Activated CD8-positive, alpha-beta memory T cell treated with anti-CD3 and anti-CD28 coated beads for 4 hours (primary cell): ENCODE measurements at places on chromosomes 1 and 21.

- DNase-seq, result no peak
Observed at GRCh38 chr1:184518736-184519357, 132.0 kb downstream of the C1orf21 start.

GRCh38 chr1:100530880-100531487 is 7.0 kb upstream of the GPR88 start:
- DNase-seq, result no peak

DNA sequence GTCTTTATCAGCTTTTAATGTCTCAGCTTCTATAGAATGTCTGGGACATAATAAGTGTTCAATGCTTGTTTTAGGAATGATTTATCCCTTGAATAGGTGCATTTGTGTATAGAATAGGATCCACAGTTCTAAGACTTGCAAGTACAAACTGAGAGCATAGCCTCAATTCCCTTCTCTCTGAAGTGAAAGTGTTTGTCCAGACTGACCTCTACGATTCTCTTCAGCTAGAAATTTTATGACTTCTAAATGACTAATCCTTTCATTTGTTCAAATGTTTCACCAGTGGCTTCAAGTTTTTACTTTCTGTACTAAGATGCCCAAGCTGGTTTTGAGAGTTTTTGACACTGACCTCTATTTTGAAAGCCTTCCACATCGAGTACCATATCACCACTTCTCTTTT is 608.2 kb upstream of the ADGRL4 start:
- DNase-seq, result no peak

- DNase-seq, result peak; percentile 9
Observed at GRCh38 chr1:39105841-39106765, 80.0 kb downstream of the NDUFS5 start.

- DNase-seq, result no peak
Observed at GRCh38 chr21:35015435-35016024, 33.6 kb downstream of the RUNX1 start.

- DNase-seq, result no peak
Observed at GRCh38 chr1:191669629-191670028, 488.6 kb upstream of the RGS18 start.

DNA sequence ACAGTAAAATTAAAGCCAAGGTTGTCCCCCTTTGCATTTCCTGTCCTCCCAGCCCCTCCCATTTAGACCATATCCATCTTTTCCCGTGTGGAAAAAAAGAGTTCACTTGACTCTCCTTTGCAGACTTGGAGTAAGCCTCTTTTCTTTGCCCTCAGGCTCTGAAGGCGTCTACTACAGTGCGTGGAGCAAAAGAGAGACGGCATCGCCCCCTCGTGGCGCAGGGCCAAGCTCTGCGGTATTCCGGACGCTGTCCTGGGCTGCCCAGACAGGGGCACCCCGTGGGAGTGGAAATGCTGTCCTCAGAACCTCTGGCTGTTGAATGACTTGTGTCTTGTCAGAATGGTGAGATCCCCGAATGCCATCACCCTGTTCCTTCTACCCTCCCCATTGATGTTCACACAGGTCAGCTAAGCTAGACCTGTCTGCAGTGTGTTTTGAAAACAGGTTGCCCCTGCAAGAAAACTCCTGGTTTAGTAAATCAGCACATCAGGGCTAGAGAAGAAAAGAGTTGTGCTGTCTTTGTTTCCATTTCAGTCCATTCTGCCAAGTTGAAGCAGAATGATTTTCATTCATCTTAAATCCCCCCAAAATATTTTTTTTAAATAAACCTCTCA is 12.3 kb upstream of the GJA8 start:
- DNase-seq, result no peak

DNA sequence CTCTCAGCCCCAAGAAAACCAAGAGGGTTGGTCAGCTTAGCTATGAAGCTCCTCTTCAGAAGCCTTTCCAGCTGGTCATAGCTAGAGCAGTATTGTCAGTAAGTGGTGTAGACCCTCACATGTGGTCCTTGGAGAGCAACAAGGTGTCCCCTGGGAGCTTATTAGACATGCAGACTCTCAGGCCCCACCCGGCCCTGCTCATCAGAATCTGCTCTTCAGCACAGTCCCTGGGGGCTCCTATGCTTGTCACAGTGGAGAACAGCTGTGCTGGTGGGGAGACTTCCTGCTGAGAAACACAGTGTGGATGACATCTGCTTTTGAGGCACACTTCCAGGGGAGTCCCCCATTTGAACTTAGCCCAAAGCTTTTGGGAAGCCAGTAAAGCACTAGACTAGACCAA is 21.9 kb upstream of the NEK2 start:
- no peak for DNase-seq

- DNase-seq, result no peak
Observed at GRCh38 chr21:43005635-43006034, 31.3 kb downstream of the PKNOX1 start.

- DNase-seq, result no peak
Observed at GRCh38 chr1:58928514-58928913, 144.7 kb upstream of the JUN start.
